NCI-H187 (cell line): ENCODE measurements at places on chromosomes 5 and 9.

- no peak for DNase-seq
Measured at GRCh38 chr5:142201471-142201887, 92.9 kb downstream of the NDFIP1 start.

GRCh38 chr9:117214416-117214815 lies 200.4 kb downstream of the ASTN2 start:
- no peak for DNase-seq

DNA sequence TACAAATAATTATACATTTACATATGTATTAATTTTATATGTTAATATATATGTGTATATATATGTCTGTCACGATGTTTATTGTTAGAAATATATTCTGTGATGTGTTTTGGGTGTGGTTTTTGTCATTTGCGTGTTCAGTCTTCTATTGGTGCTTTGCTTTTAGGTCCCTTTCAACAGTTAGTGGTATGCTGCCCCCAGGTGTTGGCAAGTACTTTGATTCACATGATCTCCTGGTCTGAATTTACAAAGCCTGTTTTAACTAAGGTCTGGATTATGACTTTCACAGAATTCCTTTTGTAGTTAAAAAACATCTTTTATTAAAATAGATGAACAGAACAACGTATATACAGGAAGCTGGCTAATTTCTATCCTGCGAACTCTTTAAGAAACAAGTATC lies 271.5 kb downstream of the CCDC171 start:
- no peak for DNase-seq

- DNase-seq: no peak
Measured at GRCh38 chr5:154295551-154295950, 105.0 kb downstream of the GALNT10 start.

GRCh38 chr5:111774525-111774924 lies 17.5 kb upstream of the NREP start:
- DNase-seq: peak; percentile 21

- DNase-seq: no peak
Measured at GRCh38 chr5:55855509-55855908, 4.4 kb downstream of the IL31RA start.

GRCh38 chr9:87193925-87194868 lies 246.9 kb upstream of the GAS1 start:
- no peak for DNase-seq

- DNase-seq: no peak
Measured at GRCh38 chr9:127245637-127246164, 18.9 kb upstream of the GARNL3 start.

DNA sequence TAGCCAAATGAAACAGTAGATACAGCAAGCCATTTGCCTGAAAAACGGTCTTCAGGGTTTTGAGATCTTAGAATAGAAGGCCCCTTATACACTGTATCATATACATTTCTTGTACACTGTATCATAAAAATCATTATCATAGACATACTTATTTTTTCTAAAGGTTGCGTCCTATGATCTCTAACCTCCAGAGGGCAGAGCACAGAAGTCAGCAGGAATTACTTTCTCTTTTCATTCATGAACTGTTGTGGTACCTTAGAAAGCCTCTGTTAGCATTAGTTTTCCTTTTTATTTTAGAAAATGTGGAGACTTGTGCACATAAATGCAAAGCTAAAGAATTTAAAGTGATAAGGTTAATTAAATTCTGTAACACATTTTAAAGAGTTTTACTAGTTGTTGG lies 115.4 kb downstream of the OXCT1 start:
- no peak for DNase-seq

- DNase-seq: no peak
Measured at GRCh38 chr5:108003178-108003577, 332.4 kb upstream of the EFNA5 start.

GRCh38 chr9:100129772-100130171 lies 30.7 kb downstream of the INVS start:
- DNase-seq: no peak

- no peak for DNase-seq
Measured at GRCh38 chr9:73219985-73220626, 68.4 kb downstream of the ANXA1 start.

GRCh38 chr5:66039701-66040100 lies 104.4 kb upstream of the SREK1 start:
- no peak for DNase-seq

- no peak for DNase-seq
Measured at GRCh38 chr5:137309290-137309689, 189.8 kb downstream of the SPOCK1 start.

DNA sequence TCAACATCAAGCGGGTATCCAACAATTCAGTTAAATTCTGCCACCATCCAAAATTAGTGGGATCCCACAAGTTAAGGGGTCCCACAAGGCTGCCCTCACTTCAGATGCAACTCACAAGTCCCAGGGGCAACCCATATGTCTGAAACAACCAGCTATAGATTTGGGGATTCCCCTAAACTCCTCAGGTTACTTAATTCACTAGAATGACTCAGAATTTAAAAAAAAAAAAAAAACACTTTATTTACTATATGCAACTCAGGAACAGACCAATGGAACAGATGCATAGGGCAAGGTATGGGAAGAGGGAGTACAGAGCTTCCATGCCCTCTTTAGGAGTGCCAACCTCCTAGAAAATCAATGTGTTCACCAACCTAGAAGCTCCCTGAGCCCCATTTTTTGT lies 15.1 kb downstream of the AUH start:
- no peak for DNase-seq

DNA sequence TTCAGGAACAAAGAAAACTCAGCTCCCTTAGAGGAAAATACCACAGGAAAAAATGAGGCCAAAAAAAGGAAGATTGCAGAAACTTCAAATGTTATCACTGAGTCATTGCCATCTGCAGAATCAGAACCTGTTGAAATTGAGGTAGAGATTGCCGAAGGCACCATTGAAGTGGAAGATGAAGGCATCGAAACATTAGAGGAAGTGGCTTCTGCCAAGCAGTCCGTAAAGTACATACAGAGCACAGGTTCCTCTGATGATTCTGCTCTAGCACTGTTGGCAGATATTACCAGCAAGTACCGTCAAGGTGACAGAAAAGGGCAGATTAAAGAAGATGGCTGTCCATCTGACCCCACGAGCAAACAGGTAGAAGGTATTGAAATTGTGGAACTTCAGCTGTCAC lies 30.8 kb upstream of the NIM1K start:
- DNase-seq: no peak

DNA sequence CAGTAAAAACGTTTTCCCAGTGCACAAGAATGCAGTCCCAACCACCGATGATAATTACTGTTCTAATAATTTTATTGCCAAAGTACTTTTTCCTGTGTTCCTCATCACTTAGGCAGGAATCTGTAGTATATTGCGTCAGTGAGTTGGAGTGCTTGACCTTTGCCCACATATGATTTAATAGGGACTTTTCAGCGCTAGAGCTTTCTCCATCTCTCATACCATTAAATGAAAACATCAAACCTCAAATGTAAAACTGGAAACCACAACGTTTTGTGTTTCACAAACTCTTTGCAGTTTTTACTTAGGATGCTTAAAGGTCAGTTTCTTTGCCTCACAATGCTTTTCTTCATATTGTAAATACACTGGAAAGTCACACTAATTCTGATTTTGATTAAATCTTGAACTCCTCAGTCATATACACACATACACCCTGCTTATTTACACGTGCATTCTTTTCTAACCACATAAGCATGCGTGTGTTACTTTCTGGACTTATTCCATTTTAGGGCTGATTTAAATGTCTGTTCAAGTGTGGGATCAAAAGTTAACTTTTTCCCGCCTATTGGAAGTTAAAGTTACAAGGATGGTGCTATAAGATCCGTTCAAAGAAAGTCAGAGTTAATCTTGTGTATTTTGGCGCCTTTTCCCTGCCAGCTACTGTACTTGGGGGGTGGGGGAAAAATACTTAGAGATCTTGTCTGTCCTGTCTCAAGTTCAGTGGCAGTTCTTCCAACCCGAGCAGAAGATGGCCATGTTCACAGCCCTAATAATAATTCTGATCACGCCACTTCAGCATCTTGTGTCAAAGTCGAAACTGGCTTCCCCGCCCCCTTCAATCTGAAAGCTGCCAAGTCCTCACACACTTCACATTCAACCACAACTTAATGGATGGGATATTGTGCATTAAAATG lies 6.6 kb upstream of the NFIB start:
- DNase-seq: peak; percentile 5

GRCh38 chr5:1435369-1435768 lies 9.9 kb downstream of the SLC6A3 start:
- DNase-seq: no peak

GRCh38 chr9:104694218-104694617 lies at the start of gene OR13D1:
Gene OR13D1, plus strand, starts transcription at chr9:104694518. Its CDS starts 0 bp downstream, at chr9:104694518.
- DNase-seq: no peak

DNA sequence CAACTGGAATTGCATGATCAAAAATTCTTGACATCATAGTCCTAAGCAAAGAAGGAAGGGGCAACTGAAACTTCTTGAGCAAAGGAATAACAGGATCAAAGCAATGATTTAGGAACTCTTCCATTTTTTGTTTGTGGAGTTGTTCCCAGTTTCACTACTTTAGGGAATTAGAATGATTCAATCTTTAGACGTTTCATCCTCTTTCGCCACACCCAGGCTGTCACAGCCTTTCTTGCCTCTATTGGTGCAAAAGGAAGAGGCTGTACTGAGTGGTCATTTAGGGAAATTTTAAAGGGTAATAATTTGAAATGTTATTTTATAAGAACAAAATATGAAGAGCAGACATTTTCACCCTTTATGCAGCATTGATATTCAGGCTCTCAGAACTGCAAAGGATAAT lies 1026.0 kb upstream of the ARRDC3 start:
- DNase-seq: no peak

DNA sequence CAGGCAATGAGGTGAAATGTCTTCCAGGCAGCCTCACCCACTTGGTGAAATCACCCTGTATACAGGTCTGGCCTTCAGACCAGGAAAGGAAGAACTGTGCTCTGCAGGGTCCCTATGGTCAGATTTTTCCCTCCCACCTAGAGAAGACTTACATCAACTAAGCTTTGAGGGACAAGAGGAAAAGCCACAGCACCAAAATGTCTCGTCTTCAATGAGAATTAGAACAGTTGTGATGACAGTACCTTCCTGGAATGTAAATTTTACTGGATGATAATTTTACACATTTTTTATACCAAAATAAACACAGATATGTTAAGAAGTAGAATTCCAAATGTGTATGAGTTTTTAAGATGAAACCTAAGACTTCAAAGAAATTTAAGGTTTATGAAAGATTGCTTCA lies 283.9 kb downstream of the SPOCK1 start:
- DNase-seq: no peak
